Naive thymus-derived CD4-positive, alpha-beta T cell (primary cell): ENCODE measurements at places on chromosomes 6 and 20.

GRCh38 chr20:17872434-17872833 is 96.2 kb downstream of the SNX5 start:
- H3K4me3 ChIP-seq: no peak overlapping the region
- H3K27me3 ChIP-seq: no peaks in the 10 kb centered on the region
- no peak for DNase-seq
- no peaks in the 10 kb centered on the region for H3K36me3 ChIP-seq
- no peaks in the 10 kb centered on the region for H3K4me1 ChIP-seq

DNA sequence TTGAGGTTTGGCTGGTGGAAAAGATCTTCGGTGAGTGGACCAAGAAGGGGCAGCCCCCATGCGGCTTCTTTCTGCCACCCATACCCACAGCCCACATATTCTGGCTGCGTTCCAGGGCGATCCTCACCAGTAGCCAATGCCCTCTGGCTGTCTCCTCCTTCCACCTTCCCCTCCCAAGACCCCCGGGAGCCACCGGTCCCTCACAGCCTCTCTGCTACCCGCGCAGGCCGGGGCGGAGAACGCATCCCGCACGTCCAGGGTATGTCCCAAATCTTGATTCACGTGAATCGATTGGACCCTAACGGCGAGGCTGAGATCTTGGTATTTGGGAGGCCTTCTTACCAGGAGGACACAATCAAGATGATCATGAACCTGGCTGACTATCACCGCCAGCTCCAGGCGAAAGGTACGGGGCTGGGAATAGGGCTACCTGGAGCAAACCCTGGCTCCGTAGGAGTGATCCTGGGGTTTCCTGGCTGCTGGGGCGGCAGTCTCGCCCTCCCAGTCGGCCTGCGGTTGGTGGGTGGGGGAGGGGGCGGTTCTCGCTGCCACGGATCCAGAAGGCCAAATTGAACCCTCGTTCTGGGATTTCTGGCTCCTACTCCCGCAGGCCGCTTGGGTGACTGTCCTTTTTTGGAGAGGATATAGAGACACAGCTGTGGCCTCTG is 545 bp downstream of the KHDC3L start:
- no peaks in the 10 kb centered on the region for H3K27me3 ChIP-seq
- no peak for DNase-seq
- H3K27ac ChIP-seq: no peak overlapping the region
- H3K4me1 ChIP-seq: no peaks in the 10 kb centered on the region
- H3K4me3 ChIP-seq: no peak overlapping the region

- no peaks in the 10 kb centered on the region for H3K27me3 ChIP-seq
- no peaks in the 10 kb centered on the region for H3K36me3 ChIP-seq
- no peaks in the 10 kb centered on the region for H3K4me1 ChIP-seq
- H3K4me3 ChIP-seq: no peak overlapping the region
- DNase-seq: no peak
- no peak overlapping the region for H3K27ac ChIP-seq
These were observed 107.5 kb downstream of the FAXC start for GRCh38 chr6:99241905-99242534.

DNA sequence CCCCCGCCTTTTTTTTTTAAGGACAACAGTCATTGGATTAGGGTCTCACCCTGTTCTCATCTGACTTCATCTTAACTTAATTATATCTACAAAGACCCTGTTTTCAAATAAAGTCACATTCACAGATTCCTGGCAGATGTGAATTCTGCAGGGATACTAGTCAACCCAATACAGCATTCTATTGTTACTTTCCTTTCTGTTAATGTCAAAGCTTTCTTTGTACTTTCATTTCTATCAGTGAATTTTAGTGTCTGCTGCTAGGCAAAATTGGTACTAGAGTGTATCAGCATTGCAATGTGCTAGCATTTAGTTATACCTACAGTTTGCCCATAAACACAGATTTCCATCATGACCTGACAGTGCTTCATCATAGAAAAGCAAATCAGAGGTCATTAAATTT is 281.9 kb downstream of the CDKAL1 start:
- H3K4me1 ChIP-seq: no peaks in the 10 kb centered on the region
- H3K36me3 ChIP-seq: no peaks in the 10 kb centered on the region
- H3K4me3 ChIP-seq: no peak overlapping the region
- no peaks in the 10 kb centered on the region for H3K27me3 ChIP-seq
- no peak overlapping the region for H3K27ac ChIP-seq
- no peak for DNase-seq
